A549 treated with RU486 at 1 μM for 4 hours (cell line): ENCODE measurements at places on chromosomes 5 and 9. TPM values are rescaled to one million over a fixed set of nuclear protein-coding genes. Genes with fewer than 3 reads are reported as not detected.

DNAI1 gene
- 0.12 to 0.42 TPM (median 0.15 TPM) in 5 replicates for total RNA-seq

SLC26A2 gene
- 11.5 to 28.7 TPM (median 27.5 TPM) in 5 replicates for total RNA-seq

NLN gene
- 49.5 to 74.9 TPM (median 63.0 TPM) in 5 replicates for total RNA-seq

PPIC gene
- 13.8 to 17.8 TPM (median 15.9 TPM) in 5 replicates for total RNA-seq

EIF4EBP3 gene
- total RNA-seq, result 0.54 to 4.1 TPM (median 2.0 TPM) in 5 replicates

RNF180 gene
- total RNA-seq, result 0.15 to 0.85 TPM (median 0.21 TPM) in 5 replicates

TJP2 gene
- total RNA-seq, result 3.3 to 5.9 TPM (median 4.7 TPM) in 5 replicates

PKD2L2 gene
- not detected in 5 replicates for total RNA-seq

KIF24 gene
- total RNA-seq, result 3.3 to 3.7 TPM (median 3.5 TPM) in 5 replicates

GPSM1 gene
- total RNA-seq, result 8.4 to 13.6 TPM (median 10.7 TPM) in 5 replicates

LCN1 gene
- not detected in 5 replicates for total RNA-seq

CDO1 gene
- 0.14 TPM in 1 of 5 replicates, not detected in the others for total RNA-seq

GRIN1 gene
- total RNA-seq, result 0.26 to 0.78 TPM (median 0.52 TPM) in 5 replicates

PRR16 gene
- total RNA-seq, result 0.09 TPM in 1 of 5 replicates, not detected in the others

SPINK13 gene
- total RNA-seq, result not detected in 5 replicates

OMD gene
- total RNA-seq, result not detected in 5 replicates

PALM2AKAP2 gene
- 0.22 to 0.51 TPM (median 0.46 TPM) in 5 replicates for total RNA-seq

DCTN4 gene
- total RNA-seq, result 17.4 to 19.1 TPM (median 18.7 TPM) in 5 replicates

IFNK gene
- not detected in 5 replicates for total RNA-seq
